ENCODE measurements at places on chromosomes 2 and 18.
A peak's percentile ranks its signal among the peaks of the same experiment; 100 is the strongest.

DNA sequence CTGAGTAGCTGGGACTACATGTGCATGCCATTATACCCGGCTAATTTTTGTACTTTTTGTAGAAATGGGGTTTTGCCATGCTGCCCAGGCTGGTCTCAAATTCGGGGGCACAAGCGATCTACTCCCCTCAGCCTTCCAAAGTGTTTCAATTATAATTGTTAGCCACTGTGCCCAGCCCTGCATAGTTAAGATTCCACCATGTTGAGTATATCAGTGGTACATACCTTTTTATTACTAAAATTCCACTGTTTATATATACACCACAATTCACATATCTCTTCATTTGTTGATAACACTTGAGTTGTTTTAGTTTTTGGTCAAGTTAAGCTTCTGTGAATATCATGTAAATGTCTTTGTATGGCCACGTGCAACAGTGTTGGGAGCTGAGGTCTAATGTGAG, 12.8 kb upstream of the FMNL2 start:
- no peak for DNase-seq

DNA sequence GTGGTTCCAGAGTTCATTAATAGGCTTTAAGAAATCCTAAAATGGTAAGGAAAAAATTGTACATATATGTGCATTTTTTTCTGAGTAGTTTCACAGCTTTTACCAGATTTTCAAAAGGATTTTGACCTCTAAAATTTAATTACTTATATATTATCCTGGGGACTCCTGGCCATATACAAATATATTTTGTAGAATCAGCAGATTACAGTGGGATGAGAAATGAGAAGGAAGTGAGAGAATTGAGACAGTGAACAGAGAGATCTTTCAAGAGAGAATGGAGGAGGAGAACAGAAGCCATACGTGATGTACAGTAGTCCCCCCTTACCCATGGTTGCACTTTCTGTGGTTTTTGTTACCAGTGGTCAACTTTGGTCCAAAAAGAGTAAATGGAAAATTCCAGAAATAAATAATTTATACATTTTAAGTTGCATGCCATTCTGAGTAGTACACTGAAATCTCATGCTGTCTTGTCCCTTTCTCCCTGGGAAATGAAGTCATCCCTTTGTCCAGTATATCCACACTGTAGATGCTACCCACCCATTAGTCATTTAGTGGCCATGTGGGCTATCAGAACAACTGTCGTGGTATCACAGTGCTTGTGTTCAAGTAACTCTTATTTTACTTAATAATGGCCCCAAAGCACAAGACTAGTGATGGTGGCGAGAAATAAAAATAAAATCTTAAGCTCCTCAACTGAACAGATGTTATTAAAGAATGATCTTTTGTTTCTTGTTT, 130.4 kb upstream of the MYO3B start:
- DNase-seq: no peak

DNA sequence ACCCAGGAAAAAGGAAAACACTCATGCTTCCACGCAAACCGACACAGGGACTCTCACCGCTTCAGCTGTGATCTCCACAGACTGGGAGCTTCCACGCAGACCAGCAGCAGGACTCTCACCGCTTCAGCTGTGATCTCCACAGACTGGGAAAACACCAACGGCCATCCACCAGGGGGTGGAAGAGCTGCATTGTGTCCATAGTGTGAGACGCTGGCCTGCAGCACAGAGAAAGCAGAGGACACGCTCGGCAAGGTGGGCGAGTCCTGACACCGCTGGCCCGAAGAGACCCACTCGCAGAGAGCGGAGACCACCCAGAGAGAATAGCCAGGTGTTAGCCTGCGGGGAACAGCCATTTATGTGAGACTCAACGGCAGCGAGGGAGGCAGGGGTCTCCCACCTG, 42.5 kb upstream of the NFATC1 start:
- peak; percentile 66 for DNase-seq

DNA sequence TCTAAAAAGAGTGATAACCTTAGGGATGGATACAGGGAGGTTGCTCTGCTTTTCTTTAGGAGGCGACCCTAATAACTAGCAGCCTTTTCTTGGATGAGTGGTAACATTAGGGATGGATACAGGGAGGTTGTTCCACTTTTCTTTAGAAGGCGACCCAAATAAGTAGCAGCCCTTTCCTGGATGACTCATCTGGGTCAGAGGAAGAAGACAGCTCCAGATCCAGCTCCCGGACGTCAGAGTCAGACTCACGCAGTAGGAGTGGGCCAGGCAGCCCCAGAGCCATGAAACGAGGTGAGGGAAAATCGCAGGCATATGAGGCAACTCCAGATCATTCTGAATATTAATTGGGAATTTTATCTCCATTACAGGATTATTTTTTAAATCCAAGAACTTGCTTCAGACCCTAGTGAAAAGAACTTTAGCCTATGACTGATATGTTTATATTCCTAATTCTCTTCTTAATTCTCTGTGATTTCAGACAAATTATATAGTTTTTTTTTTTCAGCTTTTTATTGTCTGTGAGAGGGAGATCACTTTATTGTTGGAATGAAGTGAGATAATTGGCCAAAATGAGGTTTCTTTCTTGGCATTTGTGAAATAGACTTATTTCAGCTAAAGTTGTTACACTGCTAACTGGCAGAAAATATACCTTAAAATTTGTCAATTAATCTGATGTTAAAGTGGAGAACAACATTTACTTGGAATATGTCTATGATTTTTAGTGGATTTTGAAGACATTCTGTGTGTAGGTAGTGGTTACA, 31.2 kb upstream of the C1GALT1C1L start:
- DNase-seq: no peak

- no peak for DNase-seq
These were observed 129.6 kb downstream of the PMS1 start for GRCh38 chr2:189913821-189914220.

Data from midbrain (tissue), 1 donor.